ENCODE measurements at places on chromosomes 5 and 9.

- no peak for DNase-seq
Measured at GRCh38 chr9:79301085-79301484, 270.7 kb upstream of the TLE4 start.

DNA sequence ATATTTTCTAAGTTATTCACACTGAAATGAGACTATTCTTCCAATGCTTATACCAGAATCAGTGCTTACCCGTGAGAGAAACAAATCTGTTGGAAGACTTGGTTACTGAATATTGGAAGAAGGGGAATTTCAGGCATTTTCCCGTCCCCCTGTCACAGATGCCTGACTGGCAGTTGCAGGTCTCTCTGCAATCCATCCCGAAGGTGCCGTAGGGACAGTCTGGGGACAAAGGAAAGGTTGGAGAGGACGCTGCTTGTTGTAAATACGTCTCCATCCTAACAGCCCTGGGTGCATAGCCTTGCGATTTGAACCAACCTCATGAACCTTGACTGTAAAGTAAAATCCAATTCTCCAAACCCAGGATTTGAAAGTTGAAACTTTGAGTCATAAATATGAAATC, 3.5 kb downstream of the ESM1 start:
- DNase-seq, result no peak

- no peak for DNase-seq
Measured at GRCh38 chr5:87154191-87154590, 113.5 kb upstream of the RASA1 start.

- DNase-seq, result peak; percentile 27
Measured at GRCh38 chr5:11384441-11385250, 519.6 kb downstream of the CTNND2 start.

- DNase-seq, result no peak
Measured at GRCh38 chr5:52119768-52120167, 667.9 kb upstream of the ITGA1 start.

DNA sequence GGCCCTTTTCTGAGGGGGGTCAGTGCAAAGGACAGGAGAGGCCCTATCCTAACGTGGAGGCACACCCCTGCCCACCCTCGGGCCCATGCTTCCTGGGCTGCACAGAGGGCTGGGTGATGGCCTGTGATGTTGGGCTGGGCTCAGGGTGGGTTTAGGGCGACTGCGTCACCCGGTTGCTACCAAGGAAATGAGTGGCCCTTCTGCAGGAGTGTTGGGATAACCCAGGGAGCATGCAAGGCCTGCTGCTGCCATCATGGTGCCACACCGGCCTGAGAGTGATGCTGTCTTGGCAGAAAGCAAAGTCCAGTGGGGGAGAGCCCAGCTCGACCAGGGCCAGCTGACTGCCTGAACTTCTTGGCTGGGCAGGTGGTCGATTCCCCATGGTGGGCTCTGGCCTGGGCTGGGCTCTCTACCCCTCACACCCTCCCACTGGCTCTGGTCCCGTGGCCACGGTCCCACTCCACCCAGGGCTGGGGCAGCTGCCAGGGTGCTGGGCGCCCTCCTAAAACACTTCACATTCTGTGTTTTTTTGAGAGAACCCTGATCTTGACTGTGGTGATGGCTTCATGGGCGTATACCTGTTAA, 21.5 kb upstream of the MRNIP start:
- DNase-seq, result no peak

DNA sequence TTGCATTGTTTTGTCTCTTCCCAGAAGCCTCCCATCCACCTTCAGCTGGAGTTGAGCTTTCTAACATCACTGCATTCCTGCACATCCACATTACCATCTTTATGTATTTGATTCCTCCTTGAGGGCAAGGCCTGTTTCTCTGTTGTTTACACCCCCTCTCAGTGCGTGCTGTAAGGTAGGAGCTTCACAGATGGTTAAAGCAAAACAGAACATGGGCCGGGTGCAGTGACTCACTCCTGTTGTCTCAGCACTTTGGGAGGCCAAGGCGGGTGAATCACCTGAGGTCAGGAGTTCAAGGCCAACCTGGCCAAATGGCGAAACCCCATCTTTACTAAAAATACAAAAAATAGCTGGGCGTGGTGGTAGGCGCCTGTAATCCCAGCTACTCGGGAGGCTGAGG, 110.9 kb downstream of the KCNIP1 start:
- DNase-seq, result no peak

GRCh38 chr5:168528521-168529373, at the start of gene FBLL1:
Gene FBLL1, plus strand, starts transcription at chr5:168529305. Its CDS starts 200 bp downstream, at chr5:168529505.
- peak; percentile 58 for DNase-seq

- DNase-seq, result no peak
Measured at GRCh38 chr9:129027685-129028191, 393 bp downstream of the SH3GLB2 start.

- no peak for DNase-seq
Measured at GRCh38 chr5:35253582-35253981, 23.3 kb upstream of the PRLR start.

DNA sequence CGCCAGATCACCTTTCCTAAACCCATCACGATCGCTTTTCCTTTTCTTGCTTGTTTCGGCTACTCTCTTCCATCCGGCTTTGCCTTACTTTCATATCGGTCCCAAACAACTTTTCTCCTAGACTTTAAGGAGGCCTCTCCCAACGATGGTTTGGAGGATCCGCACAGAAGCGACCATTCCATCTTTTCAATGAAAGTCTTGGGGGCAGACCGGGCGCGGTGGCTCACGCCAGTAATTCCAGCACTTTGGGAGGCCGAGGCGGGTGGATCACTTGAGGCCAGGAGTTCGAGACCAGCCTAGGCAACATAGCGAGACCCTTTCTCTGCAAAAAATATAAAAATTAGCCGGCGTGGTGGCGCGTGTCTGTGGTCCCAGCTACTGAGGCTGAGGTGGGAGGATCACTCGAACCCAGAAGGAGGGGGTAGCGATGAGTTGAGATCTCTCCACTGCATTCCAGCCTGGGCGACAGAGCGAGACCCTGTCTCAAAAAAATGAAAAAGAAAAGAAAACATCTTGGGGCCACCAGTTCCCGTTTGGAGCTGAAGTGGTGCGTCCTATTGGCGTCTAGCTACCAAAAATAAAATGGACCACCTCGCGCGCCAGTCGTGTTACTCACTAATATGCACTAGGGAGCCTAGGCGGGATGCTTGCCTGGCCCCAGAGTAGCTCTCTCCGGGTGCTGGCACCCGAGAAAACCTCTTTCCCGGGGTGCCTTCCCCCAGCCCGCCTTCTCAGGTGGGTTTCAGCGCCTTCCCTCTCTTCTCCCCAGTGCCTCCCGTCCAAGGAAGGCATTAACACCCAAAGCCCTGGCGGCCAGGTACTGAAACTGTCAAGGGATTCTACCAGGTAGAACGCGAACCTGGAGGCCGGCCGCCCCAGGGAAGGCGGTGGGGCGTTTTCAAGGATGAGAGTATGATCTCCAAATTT, 800 bp upstream of the AP3B1 start:
- peak; percentile 24 for DNase-seq

DNA sequence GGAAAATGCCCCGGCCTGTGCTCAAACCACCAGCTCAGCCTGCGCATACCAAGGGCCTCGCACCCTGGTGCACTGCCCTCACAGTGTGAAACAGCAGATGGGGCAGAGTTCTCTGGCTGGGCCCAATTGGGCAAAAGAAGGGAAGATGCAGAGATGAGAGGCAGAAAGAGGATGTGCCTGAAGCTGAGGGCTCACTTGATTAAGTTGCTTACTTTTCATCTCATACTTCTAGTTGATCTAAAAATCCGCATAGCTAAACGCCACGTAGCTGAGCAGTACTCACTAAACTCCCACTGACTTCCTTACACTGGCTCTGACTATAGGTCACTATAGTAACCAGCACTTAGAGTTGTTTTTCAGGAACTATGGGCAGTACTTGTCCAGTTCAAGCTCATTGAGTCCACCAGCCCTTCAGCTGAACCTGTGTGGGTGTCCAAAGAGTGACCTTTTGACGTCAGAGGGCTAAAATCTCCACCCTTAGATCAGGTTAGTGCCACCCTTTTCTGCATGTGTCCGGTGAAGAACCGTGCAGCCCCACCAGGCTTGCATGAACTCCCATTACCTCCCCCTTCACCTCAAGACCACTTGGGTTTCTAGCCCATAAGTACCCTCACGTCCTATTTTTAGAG, 215.2 kb downstream of the AUH start:
- DNase-seq, result no peak

DNA sequence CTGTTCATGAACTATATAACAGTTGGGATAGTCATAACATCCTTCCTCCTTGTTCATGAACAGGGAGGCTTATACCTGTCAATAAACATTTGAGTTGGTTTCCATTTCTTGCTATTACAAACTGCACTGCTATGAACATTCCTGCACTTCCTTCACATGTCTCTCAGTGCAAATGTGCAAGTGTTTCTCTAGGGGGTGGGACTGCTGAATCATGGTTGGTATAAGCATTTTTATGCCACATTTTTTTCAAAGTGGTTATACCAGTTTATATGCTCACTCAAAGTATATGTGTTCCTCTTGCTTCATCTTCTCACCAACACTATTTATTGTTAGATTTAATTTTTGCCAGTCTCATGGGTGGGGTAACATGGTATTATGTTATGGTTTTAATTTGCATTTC, 25.8 kb upstream of the TPD52L3 start:
- DNase-seq, result no peak

- no peak for DNase-seq
Measured at GRCh38 chr5:53323943-53324642, 156.3 kb upstream of the FST start.

DNA sequence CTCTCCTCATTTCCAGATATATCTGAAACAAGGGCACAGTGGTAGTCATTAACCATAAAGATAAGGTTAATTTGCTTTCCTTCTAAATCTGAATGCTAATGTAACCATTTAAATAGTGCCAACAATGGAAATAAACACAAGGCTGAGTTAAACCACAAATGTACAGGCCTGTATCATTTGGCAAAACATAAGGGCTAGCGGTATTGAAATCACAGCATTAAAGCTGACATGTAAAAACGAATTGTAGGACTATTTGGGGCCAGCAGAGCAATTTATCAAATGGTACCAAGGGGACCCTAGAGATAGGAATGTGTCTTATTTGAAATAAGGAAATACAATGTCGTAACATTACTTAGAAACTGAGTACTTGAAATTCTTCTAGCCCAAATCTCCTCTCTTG, 247.5 kb upstream of the RPS23 start:
- no peak for DNase-seq

- no peak for DNase-seq
Measured at GRCh38 chr9:10260501-10260900, 352.3 kb downstream of the PTPRD start.

DNA sequence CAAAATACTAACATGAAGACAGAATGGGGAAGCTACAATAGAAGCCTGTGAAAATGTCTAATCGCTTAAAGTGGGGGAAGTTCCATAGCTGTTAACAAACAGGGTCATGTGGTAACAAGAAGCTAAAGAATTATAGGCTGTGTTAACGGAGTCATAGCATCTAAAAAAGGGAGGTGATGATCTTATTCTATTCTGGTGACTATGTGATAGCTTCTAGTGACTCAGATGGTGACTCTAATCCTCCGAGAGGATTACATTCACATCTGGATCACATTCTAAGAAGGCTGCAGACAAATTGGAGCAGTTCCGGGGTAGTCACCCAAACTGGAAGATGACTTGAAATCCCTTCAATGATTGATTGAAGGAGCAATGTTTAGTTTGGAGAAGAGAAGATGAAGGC, 142.1 kb downstream of the LIFR start:
- DNase-seq, result no peak

DNA sequence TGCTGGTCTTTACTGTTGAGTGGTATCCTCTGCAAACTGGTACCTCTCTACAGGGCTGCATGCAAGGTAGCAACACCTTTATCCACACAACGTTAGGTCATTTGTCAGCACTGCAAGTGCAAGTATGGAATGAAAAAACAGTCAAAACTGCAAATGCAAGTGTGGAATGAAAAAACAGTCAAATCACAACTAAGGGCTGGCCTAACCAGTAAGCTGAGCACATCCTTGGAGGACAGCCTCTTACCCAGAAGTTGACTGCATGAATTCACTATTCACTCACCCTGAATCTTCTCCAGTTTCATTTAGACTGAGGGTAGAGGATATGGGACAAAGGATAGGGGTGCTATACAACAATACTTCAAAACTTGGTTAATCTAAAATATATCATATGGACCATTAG, 158.4 kb downstream of the PPP2R2B start:
- no peak for DNase-seq

DNA sequence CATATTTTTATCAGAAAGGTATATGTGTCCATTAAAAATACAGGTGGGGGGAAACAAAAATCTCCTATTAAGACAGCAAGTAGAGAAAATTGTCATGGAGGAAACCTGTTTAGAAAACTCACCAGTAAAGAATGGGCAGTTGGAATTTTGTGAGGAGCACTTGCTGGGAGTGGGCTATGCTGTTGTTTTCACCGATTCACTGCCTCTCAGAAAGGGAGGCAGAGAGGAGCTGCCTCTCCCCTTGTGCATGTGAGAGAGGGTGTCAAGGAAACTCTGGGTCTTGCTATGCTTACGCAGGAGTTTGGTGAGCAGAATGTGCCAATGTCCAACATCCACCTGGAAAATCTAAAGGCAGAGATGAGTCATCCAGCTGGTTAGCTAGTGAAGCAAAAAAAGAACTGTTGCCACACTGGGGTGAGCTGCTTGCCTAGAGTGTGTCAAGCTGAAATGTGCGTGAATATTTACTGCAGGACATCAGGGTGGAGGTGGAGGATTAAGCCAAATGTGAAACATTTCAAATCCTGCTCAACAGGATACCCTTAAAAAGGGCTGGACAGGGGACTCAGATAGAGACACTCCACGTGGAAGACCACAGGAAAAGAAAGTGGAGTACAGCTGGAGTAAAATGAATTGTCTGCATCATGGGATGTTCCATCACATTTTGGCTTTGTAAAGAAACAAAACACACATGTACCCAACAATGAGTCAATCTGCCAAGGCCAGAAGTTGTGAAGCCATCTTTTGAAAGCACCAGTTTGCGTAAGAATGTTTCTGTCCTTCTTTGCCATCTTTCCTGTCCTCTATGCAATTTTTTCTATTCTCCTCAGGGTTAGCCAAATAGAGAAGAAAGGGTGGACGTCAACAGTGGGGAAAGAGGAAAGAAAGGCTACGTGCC, 449.7 kb upstream of the MPDZ start:
- DNase-seq, result no peak

DNA sequence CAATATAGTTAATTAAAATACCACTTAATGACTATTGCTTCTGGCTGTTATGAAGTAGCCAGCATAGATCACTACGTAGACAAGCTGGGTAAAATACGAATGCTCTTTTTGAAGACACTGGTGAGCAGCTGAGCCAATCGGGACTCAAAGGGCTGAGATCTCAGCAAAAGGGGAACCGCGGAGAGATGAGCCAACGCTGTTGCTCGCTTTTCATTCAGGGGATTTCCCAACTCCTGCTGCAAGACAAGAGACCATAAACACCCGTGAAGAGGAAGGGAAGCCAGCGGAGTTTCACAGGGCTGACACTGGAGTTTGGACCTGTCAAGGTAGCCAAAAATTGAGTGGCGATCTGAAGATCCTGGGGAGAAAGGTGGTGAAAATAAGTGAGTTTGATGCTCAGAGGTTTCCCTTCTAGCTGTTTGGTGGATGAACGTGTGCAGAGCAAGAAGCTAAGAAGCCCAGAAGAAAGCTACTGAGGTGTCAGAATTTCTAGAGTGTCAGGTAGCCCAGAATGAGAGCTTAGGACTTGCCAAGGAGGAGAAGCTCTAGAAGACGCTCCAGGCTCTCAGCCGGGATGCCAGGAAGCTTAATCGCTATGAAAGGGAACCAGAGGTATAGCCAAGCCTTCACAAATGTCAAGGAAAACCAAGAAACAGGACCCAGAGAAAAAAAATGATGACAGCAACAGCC, 79.6 kb upstream of the RNU6ATAC start:
- no peak for DNase-seq

- peak; percentile 82 for DNase-seq
Measured at GRCh38 chr5:138068742-138069600, 14.9 kb upstream of the WNT8A start.

- DNase-seq, result peak; percentile 15
Measured at GRCh38 chr5:138725153-138725817, 27.9 kb upstream of the CTNNA1 start.

All from endothelial cell (in vitro differentiated cells).